ENCODE measurements at places on chromosomes 2 and 18.

DNA sequence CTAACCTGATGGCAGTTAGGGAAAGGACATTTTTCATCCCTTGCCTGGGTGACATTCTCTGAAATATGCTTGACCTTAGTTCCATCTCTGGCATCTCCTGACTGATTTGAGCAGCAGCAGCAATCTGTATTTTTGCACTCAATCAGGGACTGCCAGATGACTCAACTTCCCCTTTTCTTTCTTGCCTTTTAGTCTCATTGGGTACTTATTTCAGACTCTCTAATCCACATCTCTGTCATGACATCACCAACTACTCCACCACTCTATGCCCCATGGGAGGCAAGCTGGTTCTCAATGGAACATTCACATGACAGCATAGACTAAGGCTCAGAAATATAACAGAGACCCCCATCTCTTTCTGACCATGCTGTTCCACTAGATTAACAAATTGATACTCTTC lies 254.2 kb downstream of the RIT2 start:
- DNase-seq, result no peak

DNA sequence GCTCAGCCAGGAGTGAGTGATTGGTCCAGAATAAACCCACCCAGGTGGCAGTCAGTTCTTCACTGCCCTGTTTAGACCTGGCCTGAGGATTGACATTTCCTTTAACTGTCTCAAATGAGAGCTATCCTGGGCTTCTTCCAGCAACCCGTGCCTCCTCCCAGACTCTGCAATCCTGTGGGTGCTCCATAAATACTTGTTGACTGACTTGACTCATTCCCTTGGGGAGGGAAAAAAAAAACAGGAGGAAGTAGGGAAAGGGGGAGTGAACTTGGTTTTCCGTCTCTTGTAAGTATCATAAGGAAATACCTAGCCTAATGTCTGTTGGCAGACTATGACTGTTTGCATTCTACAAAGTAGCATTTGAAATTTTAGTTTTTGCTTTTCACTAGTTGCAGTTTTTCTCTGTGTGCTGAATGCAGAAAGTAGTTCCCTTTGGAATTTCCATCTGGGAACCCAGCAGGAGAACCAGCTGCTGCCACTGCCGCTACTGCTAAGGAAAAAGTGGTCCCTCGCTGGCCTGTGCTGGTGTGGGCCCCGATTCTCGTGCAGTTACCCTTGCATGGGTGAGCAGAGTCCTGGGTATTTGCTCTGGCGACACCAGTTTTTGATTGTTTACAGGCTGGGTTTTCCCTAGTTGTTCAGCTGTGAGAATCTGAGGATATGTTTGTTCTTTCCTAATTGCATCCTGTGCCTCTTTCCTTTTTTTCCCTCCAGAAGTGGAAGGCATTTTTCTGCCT lies 78.8 kb downstream of the TGOLN2 start:
- no peak for DNase-seq

DNA sequence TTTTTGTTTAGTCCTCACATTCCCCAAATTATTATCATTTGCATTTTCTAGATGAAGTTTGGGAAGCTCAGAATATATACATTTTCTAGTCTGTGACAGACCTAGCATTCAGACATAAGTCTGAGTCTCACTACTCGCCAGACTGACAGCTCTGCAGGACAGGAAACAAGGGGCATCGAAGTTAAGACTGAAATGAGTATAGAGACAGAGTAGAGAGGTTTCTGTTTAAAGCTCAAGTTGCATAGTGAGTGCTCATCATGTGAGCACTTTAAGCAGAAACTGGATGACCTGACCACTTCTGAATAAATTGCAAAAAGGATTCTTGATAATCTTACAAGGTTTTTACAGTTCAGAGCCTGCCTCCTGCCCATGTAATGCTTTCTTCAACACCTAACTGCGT lies 1.1 kb downstream of the HADHB start:
- DNase-seq, result no peak

DNA sequence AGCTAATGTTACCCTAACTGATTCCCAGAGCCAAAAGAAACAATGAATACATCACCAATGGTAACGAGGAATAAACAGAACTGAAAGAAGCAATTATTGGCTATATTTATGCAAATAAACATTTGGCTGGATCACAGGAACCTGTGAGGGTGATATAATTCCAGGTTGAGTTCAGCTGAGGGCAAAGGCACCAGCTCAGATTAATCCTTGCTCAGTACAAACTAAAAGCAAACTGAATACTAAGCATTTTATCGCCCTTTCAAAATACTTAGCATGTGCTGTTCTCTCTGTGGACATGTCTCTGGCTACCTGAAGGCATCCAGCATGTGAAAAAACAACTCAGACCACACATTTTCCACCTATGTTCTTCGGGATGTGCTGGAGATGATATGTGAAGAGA lies 791.7 kb downstream of the METTL4 start:
- no peak for DNase-seq

DNA sequence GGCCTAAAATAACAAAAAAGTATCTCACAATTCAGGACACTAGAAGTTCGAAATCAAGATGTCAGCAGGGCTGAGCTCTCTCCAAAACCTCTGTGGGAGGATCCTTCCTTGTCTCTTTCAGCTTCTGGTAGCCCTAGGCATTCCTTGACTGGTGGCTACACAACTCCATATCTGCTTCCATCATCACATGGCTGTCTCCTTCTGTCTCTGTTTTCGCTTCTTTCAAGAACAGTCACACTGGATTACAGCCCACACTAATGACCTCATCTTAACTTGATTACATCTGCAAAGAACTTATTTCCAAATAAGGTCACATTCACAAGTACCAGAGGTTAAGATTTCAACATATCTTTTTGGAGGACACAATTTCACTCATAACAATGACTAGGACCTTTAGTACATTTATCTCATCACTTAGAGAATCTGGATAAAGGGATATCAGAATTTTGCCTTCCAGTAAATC lies 275.2 kb downstream of the IRS1 start:
- DNase-seq, result no peak

GRCh38 chr2:47488870-47489584 lies 86.1 kb downstream of the MSH2 start:
- no peak for DNase-seq

GRCh38 chr2:179701524-179702110 lies 159.8 kb downstream of the ZNF385B start:
- DNase-seq, result no peak

DNA sequence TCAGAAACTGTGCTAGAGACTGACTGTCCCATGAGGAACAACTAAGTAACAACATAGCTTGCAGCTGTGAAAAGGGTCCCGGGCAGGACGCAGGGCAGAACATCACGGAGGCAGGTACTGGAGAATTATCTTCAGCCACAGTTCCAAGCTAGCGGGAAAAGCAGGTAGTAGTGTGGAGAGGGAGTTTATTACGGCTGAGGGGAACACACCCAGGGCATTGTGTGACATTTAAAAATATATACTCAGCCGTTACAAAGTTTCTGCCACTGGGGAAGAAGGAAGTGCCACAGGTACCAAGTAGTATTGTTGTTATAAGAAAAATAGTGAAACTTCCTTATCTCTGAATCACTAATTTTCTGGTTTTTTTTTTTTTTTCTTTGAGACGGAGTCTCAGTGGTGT lies 179.6 kb downstream of the LAMA1 start:
- no peak for DNase-seq

DNA sequence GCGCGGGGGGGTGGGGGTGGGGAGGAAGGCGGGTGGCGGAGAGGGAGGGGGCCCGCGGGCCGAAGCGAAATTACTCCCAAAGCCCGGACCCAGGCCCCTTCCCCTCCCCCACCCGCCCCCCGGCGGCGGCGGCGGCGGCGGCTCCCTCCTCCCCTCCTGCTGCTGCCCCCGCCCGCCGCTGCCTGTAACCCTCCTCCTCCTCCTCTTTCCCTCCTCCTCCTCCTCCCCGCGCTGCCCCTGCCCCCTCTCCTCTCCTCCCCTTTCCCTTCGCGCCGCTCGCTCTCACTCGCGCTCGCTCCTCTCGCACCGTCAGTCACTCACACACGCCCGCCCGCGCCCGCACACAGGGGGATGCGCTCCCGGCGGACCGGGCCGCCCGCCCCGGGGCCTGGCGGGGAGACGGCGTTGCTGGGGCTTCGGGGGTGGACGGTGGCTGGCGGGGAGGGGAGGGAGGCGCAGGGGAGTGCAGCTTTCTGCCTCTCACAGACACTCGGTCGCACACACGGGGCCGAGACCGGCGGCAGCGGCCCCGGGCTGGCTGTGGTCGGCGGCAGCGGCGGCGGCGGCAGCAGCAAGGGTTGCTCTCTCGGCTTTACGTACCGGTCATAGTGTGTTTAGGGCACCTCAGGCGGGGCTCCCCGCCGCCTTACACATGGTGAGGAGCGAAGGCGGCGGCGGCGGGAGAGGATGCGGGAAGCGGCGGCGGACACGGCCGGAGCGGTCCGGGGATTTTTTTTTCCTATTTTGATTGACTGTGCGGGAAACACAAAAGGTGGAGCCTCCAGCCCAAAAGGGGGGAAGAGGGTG lies 405 bp downstream of the SP3 start:
- peak; percentile 76 for DNase-seq

GRCh38 chr18:21760321-21760720 lies 19.7 kb downstream of the MIB1 start:
- DNase-seq, result no peak
